ENCODE measurements at places on chromosomes 13 and 19.

- DNase-seq: peak; percentile 15
Observed at GRCh38 chr13:75372517-75372916, 109.5 kb downstream of the TBC1D4 start.

- no peak for DNase-seq
Observed at GRCh38 chr19:6773323-6773931, 919 bp downstream of the VAV1 start.

DNA sequence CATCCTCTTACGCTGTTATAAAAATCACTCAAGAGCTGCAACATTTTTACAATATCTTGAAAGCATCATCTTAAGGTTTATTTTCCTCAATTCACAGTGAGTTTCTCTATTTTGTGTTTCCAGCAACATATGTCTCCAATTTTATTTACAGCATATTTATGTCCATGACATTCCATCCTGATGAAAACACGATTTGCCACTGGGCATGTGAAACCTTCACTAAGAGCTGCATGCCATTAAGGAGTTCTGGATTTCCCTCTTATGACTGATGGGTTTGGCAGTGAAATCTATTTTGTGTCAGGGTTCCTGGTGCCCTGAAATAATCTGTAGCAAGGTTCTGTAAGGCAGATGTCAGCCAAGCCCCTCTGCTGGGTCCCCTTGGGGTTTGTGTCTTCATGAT lies 527.6 kb upstream of the KLF12 start:
- peak; percentile 1 for DNase-seq

- no peak for DNase-seq
Observed at GRCh38 chr13:76024151-76024550, 388.0 kb downstream of the LMO7 start.

DNA sequence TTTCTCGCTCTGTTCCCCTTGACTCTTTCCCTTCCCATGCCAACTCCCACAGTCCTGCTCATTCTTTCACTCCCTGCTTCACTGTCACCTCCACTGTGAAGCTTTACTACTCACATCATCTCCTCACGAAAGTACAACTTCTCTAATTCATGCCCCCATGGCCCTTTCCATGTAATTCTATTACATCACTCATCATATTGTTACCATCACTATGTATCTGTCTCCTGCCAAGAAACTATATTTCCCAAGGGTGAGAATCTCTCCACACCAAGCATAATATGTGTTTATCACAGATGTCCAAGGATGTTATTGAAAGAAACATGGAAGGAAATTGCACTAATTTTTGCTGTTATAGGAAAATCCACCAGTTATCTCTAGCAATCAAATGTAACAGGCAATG lies 37.2 kb upstream of the LRCH1 start:
- no peak for DNase-seq

DNA sequence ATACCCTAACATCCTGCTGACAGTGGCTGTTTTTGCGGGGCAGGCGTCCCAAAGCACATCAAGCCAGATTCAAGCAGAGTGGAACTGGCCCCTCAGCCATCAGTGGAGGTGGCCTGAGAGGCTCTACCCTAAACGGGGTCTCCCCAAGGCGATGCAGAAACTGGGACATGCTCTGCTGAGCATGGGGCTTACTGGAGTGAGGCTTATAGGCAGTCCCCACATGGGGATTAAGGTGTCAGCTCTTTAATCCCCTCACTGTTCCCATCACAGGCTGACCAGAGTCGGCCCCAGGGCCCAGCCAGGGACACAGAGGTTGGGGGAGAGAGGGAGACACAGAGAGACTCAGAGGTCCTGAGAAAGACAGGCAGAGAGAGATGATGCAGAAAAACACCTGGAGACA lies 17.0 kb downstream of the CYP2F1 start:
- no peak for DNase-seq

GRCh38 chr19:58275564-58275963 lies 3.2 kb upstream of the ZNF8 start:
- DNase-seq: no peak

Data from HTR-8/SVneo (cell line).